ENCODE measurements at places on chromosomes 6 and 20.
A peak's percentile ranks its signal among the peaks of the same experiment; 100 is the strongest.

DNA sequence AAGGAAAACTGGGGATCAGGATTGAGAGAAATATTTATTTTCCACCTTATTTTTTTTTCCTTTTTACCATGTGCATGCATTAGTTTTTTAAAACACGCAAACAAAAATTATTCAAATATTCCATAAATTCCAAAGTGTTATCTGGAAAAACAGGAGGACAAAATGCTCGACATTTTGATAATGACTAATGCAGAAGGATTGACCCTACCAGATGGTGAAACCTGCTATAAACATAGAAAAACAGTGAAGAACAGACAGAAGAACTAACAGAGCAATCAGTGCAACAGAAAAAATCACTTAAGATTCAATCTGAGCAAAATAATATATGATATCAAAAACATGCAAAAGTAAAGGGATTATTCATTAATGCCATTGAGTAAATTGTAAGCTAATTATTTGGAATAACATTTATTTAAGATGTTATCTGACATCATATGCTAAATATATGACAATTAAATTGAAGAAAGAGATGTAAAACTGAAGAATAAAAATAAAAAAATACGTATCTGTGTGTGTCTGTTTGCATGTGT, 218.4 kb downstream of the LMBRD1 start:
- DNase-seq = no peak

GRCh38 chr6:28315628-28316027, 20.3 kb downstream of the ZSCAN31 start:
- DNase-seq = no peak

DNA sequence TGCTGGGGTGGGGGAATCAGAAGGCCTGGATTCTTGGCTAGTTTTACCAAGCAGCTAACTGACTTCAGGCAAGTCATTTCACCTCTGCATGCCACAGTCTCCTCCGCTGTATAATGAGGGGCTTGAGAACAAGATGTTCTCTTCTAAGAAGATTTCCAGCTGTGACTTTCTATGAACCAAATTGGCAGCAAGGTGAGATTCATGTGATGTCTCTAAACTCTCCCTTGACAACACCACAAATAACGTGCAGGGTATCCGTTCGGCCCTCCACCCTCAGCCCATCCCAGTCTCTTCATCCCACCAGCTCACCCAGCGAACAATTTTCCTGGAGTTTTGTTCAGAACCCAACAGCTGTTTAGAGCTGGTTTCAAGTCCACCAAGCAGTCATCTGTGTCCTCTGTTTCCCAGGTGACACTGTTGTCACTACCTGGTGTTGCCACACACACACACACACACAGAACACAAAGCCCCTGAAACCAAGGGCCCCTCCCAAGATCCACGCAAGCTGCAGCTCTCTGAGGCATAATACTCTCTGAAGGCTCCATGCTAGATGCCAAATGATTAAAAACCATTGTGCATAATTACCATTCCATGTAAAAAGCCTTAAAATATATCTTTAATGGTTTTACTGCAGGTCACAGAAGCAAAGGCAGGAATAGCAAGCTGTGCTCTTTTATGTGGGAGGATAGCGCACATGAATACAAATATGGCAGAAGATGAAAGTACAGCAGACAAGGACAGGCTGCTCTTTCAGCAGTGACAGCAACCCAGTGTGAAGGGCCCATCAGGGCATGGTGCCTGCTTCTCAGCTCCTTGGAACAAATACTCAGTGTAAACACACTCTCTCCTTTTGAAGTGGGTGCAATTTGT, 48.2 kb downstream of the ARHGAP18 start:
- DNase-seq = no peak

- DNase-seq = no peak
Observed at GRCh38 chr6:138477913-138478539, 21.3 kb downstream of the NHSL1 start.

- no peak for DNase-seq
Observed at GRCh38 chr20:50850721-50851286, 55.9 kb downstream of the BCAS4 start.

- DNase-seq = no peak
Observed at GRCh38 chr6:155177363-155177961, 86.4 kb upstream of the CLDN20 start.

DNA sequence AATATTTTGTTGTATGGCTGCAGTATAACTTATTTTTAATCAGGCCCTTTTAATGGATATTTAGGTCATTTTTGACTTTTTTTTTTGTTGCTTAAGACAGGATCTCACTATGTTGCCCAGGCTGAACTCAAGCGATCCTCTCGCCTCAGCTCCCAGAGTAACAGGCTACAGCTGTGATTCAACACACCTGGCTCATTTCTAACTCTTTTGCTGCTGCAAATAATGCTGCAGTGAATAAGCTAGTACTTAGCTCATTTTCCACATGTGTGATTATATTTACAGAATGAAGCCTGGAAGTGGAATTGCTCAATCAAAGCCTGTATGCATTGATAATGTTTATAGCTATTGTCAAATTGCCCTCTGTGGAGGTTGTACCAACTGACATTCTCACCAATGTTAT, 1.1 kb downstream of the GTSF1L start:
- DNase-seq = no peak

GRCh38 chr6:55046869-55047422, 127.4 kb upstream of the HCRTR2 start:
- DNase-seq = no peak

DNA sequence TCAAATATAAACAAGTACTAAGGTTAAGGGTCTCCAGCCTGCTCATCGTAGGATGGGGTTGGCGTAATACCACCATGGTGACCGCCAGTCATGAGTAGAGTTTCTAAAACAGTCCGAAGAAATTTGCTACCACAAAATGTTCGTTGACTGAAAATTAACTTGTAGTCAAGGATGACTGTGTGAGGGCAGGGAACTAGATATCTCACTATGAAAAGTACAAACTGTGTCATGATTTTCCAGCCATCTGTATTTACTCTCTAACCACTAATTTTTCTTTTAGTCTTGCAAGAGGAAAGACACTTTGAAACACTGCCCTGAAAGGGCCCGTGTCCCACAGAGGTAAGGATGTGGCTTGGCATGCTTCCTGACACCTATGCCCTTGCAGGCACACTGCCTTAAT, 99.7 kb downstream of the IRF4 start:
- peak; percentile 62 for DNase-seq

GRCh38 chr6:34726055-34726454, 29.5 kb upstream of the ILRUN start:
- DNase-seq = no peak

GRCh38 chr6:70520575-70520974, 46.2 kb upstream of the SDHAF4 start:
- no peak for DNase-seq

DNA sequence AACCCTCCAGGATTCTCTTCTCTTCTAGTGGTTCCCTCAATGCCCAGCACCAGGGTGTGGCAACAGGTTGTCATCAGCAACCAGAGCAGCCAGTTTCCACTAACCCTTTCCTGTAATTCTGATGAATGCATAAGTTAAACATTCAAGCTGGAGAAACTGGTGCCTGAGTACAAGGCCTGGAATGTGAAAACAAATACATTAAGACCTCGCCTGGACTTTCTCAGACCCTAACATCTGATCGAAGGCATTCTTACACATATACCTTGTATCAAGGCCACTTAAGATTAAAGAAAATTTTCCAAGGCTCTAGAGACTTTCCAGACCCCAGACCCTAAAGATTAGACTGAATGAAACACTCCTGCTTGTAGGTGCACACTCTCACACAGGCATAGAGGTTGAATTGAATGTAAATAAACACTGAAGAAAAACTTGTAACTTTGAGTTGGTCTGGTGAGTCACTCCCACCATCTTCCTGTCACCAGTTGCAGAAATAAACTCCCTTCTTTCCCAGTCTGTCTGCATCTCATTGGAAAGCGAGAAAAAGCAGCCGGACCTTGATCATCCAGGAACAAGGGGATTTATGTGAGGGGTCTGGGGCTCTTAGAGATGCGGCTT, 9.0 kb downstream of the LRP11 start:
- DNase-seq = no peak

- DNase-seq = no peak
Observed at GRCh38 chr6:132122176-132122575, 171.0 kb upstream of the CCN2 start.

DNA sequence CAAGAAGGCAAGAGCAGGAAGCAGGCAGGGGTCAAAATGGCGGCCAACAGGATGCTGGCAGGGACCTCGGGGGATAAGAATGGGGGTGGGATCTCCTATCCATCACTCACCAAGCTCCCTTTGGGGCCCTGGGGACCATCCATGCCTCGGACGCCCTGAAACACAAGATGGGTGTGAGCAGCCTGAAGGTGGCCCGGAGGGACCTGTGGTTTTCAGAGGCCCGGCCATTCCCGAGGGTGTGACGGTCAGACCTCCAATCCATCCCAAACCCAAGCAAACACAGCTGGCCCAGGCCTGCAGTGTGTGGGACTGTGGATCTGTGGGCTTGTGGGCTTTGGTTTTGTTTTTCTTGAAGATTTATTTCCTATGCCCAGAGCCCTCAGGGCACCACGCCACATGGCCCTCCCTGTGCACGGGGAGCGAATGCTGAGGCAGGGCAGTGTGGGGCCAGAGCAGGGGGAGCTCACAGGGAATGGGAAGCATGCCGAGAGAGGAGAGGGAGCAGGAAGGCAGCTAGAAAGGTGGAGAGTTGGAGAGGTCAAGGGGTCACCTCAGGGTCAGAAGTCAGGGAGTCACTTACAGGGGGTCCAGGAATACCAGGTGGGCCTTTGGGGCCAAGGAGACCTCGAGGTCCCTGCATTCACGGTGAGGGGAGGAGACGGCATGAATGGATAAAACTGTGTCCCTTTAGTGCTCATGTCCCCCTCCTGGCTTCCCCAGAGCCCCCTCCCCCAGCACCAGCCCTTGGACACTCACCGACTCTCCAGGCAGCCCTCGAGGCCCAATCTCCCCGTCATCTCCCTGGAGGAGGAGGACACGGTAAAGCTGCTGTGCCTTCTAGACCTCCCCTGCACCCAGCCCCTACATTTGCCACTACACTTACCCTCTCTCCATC, 14.5 kb downstream of the COL11A2 start:
- no peak for DNase-seq
